SK-N-DZ (cell line): ENCODE measurements at places on chromosomes 12 and 14.

GRCh38 chr14:34833549-34834523 is 41.3 kb downstream of the BAZ1A start:
- no peak for DNase-seq

DNA sequence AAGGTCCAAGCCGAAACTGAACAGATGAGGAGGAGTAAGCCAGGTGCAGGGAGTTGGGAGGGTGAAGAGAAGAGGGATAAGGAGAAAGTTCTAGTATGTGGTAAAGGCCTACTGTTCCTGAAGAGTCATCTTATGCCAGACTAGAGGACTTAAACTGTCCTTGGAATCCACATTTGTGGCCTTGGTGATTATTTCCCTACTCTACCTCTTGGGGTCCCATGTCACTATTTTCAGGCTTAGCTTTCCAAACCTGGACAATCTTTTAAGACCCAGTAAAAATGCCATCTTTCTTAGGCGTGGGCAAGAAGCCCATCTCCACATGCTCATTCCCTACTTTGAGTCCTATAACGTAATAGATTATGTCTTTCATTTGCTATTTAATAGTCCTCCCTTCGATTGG is 40.1 kb upstream of the CRY1 start:
- no peak for DNase-seq

- no peak for DNase-seq
Observed at GRCh38 chr12:89497467-89497866, 27.1 kb downstream of the GALNT4 start.

GRCh38 chr14:47730296-47730695 is 54.9 kb upstream of the MDGA2 start:
- DNase-seq = no peak

DNA sequence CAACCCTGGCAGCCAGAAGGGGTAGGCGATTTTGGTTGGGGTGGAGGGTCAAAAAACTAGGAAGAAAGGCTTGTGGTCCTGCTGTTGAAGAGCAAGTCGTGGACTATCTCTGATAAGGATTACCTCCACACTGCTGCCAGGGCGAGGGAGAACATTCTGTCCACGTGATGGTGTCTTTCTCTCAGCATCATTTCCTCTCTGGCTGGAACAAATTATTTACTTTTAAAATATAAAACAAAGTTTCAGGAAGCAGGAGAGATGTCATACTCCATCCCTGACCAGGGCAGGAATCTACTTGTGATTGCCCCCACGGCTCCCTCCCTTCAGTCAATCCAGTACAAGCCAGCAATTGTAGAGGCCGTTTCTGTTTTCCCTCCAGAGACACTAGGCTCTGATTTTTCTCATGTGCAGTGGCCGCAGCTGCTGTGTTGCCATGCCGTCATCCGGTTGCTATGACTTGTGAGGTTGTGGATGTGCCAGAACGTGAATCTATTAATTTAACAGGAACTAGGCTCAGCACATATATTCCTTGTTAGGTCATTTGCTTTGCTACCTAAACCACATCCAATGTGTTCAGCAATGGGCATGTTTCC is 61.5 kb upstream of the PTGR2 start:
- no peak for DNase-seq

- DNase-seq = no peak
Observed at GRCh38 chr12:87491089-87491488, 538.1 kb downstream of the C12orf50 start.

- DNase-seq = no peak
Observed at GRCh38 chr12:109562871-109563270, 10.4 kb downstream of the MMAB start.
